ENCODE measurements at places on chromosomes 13 and 19. TPM values are rescaled to one million over a fixed set of nuclear protein-coding genes. Genes with fewer than 3 reads are reported as not detected.

The MVB12A gene
- total RNA-seq = 83.5 TPM

The TTYH1 gene
- total RNA-seq = 0.45 TPM

The IRF2BP1 gene
- total RNA-seq = 25.9 TPM

DNA sequence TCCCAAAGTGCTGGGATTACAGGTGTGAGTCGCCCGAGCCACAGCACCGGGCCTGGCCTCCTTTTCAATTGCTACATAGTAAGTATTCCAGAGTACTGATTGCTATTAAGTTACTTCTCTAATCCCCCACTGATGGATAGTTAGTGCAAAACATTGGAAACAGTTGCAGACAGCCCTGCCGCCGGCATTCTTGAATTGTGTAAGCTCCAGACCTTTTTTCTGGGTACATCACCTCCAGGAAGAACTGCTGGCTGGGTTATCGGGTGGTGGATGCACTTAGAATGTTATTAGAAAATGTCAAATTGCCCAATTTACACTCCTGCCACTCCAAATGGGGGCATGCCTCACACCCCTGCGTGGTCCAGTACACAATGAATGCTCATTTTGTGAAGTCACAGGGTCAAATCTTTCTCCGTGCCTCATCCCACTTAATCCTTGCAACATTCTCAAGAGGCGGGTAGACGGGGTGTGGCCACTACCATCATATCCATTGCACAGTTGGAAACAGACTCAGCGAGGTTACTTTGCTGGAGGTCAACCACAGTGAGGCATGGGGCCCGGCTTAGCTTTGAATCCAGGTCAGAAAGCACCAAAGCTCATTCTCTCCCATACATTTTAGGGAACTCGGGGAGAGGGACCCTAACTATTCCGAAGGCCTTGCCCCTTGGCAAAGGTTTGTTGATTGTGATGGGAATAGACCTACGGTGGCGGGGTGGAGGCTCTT lies 1.0 kb upstream of the KDM4B start:
- no peaks in the 10 kb centered on the region for H3K27me3 ChIP-seq
- H3K27ac ChIP-seq = no peak overlapping the region

DNA sequence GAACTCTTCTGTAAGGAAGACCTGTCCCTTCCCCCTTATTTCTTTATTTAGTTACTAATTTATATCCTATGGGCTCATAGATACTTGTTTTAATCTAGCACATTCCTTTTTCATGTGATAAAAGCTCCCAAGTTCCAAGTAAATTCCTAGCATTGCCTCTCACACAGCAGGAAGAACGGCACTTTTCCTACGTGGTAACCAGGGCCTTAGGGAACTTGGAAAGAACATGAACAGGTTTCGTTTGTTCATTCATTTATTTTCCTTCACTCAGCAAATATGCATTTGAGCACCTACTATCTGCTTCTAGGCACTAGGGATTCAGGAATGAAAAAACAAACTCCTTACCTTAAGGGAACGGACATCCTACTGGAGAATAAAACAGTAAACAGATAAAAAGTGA lies 125.1 kb downstream of the SIPA1L3 start:
- H3K36me3 ChIP-seq = no peaks in the 10 kb centered on the region
- no peak for DNase-seq
- no peaks in the 10 kb centered on the region for H3K27me3 ChIP-seq
- H3K4me3 ChIP-seq = no peak overlapping the region
- H3K4me1 ChIP-seq = peaks cover 47% of the 10 kb centered on the region

- no peak overlapping the region for H3K4me3 ChIP-seq
- H3K27me3 ChIP-seq = no peaks in the 10 kb centered on the region
- no peaks in the 10 kb centered on the region for H3K4me1 ChIP-seq
These were observed 127.0 kb downstream of the UGGT2 start for GRCh38 chr13:95926231-95926630.

The NLRP7 gene
- total RNA-seq = not detected

DNA sequence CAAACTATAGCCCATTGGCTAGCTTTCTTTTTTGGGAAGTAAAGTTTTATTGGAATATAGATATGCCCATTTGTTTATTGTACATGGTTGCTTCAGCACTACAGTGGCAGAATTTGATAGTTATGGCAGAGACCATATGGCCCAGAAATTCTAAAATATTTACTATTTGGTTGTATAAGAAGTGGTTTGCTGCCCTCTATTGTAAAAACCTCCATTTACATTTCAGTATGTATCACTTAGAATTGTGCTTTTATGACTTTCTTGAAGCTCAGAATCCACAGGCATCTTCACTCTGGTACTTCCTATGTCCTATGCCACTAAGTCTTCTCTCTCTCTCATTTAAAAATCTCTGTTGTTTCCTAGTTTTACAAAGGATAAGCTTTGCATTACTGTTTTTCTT lies 37.7 kb downstream of the DLEU7 start:
- no peak overlapping the region for H3K27ac ChIP-seq
- no peak for DNase-seq
- H3K27me3 ChIP-seq = no peaks in the 10 kb centered on the region
- no peaks in the 10 kb centered on the region for H3K4me1 ChIP-seq
- no peaks in the 10 kb centered on the region for H3K36me3 ChIP-seq
- no peak overlapping the region for H3K4me3 ChIP-seq

The IGFL2 gene
- not detected for total RNA-seq

The ATXN8OS gene
- total RNA-seq = not detected

The ZNF567 gene
- total RNA-seq = 8.0 TPM

All from thyroid gland (tissue), 4 donors.